ENCODE measurements at places on chromosomes 3 and 15.

- no peak for DNase-seq
These were observed 10.0 kb downstream of the PPP2R3A start for GRCh38 chr3:135975536-135975935.

DNA sequence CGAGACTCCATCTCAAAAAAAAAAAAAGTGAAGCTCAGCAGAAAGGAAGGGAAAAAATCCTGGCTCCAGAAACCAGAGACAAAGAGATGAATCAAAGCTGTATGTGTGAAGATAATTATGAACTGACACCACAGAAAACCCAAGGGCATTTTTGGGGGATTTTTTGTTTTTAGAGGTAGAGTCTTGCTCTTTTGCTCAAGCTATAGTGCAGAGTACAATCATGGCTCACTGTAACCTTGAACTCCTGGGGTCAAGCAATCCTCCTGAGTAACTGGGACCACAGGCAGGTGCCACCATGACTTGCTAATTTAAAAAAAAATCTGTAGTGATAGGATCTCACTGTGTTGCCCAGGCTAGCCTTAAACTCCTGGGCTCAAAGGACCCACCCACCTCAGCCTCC lies 22.8 kb downstream of the HCLS1 start:
- DNase-seq, result no peak

DNA sequence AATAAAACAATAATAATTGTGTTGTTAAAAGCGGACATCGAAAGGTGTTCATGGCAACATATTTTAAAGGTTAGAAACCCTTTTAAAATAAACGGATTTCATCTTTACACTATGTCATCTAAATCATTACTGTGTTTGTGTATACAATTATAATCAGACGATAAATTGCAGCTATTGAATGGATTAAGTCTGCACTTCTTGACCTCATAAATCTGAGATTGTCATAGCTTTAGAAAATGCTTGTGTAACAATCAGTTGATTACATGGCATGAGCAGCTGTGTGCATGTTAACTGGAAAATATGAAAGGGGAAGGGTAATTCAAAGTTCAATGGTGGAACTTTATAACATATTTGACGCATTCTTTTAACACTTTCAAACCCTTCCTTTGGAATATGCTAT lies 152.4 kb upstream of the MDFIC2 start:
- DNase-seq, result no peak

DNA sequence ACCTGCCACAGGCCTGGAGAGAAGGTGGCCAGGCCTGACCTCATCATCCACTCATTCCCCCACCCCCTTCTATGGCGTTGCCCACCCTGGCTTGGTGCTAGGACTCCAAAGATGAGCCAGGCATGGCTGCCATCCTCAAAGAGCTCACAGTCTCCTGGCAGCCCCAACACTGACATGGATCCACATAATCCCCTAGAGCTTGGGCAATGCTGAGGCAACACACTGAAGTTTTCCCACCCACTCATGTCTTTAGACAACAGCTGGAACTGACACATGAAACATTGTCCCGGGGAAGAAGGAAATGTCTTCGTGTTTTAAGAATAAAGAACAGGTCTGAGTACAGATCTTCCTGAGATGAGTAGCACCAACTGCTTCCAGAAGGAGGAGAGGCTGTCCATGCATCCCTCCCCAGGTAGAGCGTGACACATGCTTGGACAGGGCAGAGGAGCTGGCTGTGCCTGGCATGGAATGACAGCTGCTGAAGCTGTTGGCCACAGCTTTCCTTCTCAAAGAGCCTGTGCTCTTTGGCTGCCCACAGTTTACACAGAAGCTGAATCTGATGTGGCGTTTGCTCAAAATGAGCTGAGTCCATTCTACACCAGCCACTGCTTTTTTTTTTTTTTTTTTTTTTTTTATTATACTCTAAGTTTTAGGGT lies 70.1 kb downstream of the HOMER2 start:
- DNase-seq, result no peak

DNA sequence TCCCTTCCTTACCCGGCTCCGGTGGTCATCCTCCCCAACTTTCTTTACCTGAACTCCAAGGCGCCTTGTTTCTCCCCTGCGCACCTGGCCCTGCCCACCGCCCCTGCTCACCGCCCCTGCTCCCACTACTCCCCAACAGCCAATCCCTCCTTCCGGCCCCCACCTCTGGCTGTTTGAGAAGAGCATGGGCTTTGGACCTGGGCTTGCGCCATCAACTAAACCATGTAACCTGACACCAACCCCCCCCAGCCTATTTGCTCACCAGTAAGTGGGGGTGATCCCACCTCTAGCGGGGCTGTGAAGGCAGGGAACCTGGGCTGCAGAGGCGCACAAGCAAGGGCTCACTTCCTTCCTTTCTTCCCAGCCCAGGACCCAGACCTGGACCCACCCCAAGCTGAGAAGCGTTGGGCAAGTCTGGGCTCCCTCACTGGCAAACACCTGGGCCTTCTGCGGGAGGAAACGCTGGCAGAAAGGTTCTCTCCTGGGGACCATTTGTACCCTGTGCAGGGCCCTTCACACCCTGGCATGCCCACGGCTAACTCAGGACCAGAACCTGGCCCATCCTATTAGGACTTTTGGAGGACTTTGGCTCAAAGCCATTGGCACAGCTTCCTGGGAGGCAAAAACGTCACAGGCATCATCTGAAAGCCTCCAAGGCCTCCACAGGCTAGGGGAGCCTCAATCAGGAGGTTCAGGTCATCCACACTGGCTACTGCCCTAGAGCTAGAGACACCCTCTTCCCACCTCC lies at the start of gene PLXNB1:
Gene PLXNB1, minus strand, starts transcription at position 127 of the 748 bp plus-strand sequence. CDS start 5,475 bp downstream, outside the sequence.
- DNase-seq, result no peak

- DNase-seq, result no peak
These were observed 339.7 kb downstream of the IL5RA start for GRCh38 chr3:2770451-2770850.

GRCh38 chr15:96790004-96790403 lies 459.5 kb downstream of the NR2F2 start:
- DNase-seq, result no peak

GRCh38 chr3:196163666-196164493 lies 47.3 kb downstream of the ZDHHC19 start:
- DNase-seq, result no peak

DNA sequence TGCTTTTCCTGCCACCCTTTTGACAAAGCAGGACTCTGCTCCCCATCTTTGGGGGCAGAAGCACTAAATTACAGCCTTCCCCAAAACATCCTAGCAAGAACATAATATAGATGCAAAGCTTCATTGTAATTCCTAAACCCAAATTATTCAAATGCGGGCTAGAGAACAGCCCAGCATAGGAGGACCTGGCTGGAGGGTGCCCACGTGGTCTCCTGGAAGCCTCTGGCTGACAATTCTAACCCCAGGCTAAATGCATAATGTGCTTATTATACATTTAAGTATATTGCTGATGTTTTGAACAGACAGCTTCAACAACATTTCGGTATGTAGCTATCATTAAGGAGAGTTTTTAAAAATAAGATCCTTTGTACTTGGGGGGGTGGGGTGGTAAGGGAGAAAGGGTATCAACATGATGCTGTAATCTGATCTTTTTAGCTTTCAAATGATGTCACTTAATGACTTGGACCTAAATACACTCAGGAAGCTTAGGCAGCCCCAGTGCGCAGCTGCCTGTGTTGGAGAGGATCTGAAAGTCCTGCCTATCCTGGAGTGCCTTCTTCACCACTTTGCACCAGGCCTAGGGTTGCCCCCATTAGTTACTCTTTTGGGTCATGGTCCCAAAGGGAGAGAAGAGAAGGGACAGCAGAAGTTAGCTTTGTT lies 57.2 kb upstream of the USP3 start:
- DNase-seq, result no peak

DNA sequence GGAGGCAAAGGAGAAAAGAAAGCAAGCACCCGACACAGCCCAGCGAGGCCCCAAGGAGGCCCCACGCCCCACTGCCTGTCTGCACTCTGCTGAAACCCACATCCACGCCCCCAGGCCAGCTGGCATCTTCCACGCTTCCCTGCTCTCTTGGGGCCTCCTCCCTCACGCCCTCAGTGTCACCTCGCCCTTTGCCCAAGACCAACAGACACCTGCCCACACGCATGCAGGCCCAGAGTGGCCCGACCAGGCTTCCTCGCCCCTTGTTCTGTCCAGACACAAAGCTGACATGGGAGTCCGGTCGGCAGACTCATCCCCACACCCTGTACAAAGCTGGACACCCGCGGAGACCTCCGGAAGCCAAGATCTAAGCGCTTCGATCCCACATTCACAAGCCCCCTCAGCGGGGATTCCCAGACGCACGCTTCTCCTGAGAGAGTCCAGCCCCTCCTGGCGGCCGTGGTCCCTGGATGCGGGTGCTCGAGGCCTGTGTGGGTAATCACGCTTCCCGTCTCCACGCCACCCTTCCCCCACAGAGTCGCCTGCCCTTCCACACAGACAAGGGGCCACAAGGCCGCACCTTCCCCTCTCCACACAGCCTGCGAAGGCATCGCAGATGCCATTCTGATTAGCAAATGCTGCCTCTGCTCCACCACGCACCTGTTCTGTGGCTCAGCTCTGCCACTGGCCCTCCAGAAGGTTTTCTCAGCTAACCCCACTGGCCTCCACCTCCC lies 176.6 kb downstream of the XXYLT1 start:
- no peak for DNase-seq

- DNase-seq, result peak; percentile 23
These were observed 122.2 kb upstream of the DCBLD2 start for GRCh38 chr3:99023590-99024192.

- no peak for DNase-seq
These were observed 106.6 kb upstream of the ALDH1A3 start for GRCh38 chr15:100772892-100773520.

DNA sequence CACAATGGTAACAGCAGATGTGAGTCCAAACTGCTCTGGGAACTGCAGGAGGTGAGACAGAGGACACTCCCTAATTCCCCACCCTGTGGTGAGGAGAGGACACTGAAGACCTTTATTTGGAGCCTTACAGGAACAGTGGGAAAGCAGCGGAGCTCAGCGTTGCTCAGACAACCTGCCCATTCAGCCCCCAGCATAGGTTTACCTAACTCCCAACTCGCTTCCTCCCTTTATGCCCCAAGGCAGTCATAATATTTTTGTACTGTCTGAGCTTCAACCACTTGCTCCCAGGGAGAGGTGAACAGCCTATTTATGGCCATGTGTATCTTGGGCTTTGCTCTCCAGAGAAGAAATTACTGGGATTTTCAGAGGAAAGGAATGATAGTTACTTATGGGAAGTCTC lies 34.1 kb downstream of the SHC4 start:
- DNase-seq, result no peak

- no peak for DNase-seq
These were observed 5.8 kb upstream of the PLD1 start for GRCh38 chr3:171815973-171816595.

DNA sequence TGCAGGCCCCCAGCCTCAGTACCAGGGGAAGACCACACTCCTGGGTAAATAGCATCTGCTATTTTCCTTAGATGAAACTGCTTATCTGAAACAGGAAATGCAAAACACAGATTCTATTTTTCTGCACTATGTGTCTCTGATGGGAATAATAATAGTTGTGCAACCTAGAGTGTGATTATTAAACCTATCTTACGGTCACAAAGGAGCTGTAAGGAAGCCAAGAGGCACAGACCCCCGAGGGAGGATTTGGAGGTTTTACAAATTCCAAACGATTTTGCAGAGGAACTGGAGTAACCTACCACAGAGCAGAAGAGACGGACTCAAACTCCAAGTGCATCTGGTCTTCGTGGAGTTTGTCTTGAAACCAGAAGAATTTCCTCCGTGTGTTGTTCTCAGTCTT lies 14.1 kb upstream of the APOD start:
- no peak for DNase-seq

DNA sequence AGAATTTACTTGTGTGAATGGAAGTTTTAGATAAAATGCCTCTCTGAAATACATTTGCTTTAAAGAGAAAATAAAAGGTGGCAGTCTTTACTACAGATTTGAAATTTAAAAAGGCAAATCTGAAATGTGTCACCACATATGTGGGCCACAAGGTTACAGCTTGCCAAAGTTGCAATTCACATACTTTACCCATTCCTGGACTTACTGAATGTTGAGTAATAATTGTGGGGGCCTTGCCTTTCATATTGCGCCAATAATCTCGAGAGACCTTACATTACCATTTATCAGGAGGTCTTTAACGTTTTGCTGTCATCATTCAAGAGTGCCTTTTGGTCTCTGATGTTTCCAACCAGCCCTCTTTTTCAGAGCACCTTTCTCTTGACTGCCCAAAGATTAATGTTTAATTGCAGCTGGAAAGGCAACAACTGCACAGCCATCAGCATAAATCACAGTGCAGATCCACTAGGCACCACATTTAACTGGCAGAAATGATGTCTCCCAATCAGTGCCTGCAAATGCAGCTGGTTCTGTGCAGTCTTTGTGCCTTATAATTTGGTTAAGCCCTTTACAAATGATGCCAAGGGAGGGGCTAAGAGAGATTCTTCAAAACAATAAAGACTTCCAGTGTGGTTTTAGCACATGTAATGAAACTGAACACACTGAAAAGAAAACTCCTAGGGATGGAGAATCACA lies 206.8 kb downstream of the MAGI1 start:
- DNase-seq, result no peak

GRCh38 chr15:34594361-34594760 lies 10.9 kb upstream of the GOLGA8B start:
- no peak for DNase-seq

GRCh38 chr3:82001276-82001923 lies 240.0 kb upstream of the GBE1 start:
- DNase-seq, result no peak

DNA sequence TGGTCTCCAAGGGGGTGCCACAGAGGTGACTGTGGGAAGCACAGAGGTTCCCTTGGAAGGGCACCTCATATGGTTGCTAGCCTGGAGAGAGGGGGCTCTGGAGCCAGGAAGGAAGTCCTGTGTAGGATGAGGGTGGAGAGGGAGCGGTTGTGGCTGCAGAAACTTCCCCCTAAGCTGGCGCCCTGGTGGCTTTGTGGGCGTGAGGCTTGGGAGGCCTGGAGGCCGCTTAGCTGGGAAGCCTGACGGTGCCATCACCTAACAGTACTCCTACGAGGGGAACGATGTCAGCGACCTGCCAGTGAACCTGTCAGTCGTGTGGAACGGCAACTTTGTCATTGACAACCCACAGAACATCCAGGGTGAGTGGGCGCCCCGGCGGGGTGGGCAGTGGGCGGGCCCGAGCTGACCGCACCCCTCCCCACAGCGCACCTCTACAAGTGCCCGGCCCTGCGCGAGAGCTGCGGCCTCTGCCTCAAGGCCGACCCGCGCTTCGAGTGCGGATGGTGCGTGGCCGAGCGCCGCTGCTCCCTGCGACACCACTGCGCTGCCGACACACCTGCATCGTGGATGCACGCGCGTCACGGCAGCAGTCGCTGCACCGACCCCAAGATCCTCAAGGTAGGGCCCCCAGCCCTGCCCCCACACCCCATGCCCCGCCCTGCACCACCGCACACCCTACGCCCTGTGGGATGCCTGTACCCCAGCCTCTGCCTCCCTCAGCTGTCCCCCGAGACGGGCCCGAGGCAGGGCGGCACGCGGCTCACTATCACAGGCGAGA lies 31.0 kb downstream of the PLXNA1 start:
- DNase-seq, result no peak

- no peak for DNase-seq
These were observed 12.5 kb downstream of the RAB27A start for GRCh38 chr15:55277116-55277564.

- DNase-seq, result no peak
These were observed 21.3 kb upstream of the GOLIM4 start for GRCh38 chr3:168117059-168117458.

- DNase-seq, result no peak
These were observed 46.5 kb downstream of the ULK4 start for GRCh38 chr3:41915353-41915752.

GRCh38 chr3:77536038-77536775 lies 496.3 kb downstream of the ROBO2 start:
- DNase-seq, result no peak

GRCh38 chr15:67422296-67422695 lies 98.6 kb upstream of the C15orf61 start:
- no peak for DNase-seq

Measured in muscle of arm (tissue), 14 donors.